WTC11 (cell line): ENCODE measurements at places on chromosomes 13 and 19.

- DNase-seq, result no peak
These were observed 11.8 kb downstream of the KLF5 start for GRCh38 chr13:73070451-73071098.

DNA sequence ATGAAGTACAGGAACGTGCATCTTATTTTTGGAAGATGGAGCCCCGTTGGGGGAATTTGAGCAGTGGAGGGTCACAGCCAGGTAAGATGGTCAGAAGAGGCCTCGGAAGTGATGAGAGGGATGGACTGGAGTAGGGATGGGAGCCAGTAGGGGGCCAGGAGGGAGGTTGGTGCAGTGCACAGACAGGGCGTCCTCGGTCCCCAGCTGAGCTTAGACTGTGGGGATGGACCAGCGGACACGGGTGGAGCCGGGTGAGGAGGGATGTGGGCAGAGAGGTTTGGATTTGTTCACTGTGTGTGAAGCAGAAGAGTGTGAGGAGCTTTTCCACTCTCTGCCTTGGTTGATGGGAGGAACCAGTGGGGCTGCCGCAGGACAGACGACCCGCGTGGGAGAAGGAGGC, 10.6 kb downstream of the RPS9 start:
- no peak for DNase-seq

DNA sequence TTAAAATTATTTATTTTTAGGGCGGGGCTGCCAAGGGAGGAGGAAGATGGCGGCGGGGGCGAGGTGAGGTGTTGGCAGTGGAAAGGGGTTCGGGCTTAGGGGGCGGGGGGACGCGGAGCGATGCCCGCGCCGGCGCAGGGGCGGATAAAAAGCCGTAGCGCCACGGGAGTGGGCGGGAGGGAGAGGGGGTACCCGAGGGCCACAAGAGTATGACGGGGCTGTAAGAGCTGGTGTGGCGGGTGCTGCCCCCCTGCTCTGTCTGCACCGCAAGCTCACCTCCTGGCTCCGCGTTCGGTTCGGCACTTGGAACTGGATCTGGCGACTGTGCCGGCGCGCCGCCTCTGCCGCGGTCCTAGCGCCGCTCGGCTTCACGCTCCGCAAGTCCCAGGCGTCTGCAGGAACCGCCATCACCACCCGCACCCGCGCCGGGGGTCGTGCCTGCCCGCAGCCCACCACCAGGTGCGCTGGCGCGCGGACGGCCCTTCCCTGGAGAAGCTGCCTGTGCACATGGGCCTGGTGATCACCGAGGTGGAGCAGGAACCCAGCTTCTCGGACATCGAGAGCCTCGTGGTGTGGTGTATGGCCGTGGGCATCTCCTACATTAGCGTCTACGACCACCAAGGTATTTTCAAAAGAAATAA, 265.2 kb upstream of the SGCG start:
- peak; percentile 78 for DNase-seq

- no peak for DNase-seq
These were observed 226.2 kb upstream of the ARGLU1 start for GRCh38 chr13:106794117-106794516.

DNA sequence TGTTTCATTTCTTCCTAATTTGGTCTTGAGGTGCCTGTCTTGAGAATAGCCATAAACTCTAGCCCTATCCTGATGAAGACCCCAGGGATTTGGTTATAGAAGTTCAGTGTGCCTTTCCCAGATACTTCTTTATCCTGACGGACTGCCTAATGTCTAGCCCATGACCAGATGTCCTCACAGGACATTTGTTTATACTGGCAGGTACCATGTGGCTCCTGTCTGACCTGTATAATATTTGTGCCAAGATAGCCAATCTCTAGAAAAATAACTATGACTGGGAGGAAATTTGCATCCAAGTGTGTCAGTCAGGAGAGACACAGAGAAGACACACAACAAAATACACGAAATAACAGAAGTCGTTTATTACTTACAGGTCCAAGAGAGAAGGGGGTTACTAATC, 69.2 kb upstream of the MIR17HG start:
- DNase-seq, result no peak

GRCh38 chr13:24450530-24450929, 62.0 kb downstream of the PARP4 start:
- no peak for DNase-seq

GRCh38 chr19:29819986-29820385, 8.2 kb downstream of the CCNE1 start:
- DNase-seq, result no peak

DNA sequence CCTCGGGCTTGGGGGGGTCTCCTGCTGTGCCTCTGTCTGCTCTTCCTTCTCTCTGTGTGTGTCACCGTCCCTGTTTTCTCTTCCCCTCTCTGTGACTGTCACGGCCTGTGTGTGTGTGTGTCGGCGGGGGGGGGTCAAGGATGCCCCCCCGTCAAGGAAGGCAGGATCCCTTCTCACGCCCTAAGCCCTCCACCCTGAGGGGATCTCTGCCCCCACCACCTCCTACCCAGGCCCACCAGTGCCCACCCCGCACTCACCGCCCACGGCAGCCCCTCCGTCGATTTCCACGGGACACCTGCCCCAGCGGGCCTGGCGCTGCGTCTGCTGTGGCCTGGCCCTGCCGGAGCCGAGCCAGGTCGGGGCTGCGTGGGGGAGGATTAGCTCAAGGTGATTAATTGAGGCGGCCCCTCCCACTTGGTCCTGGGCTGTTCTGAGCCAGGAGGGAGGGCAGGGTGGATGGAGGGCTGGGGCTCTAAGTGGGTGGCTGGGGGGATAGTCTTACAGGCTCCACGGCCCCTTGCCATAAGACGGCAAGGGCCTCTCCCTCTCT, at the start of gene RAX2:
TSS of gene RAX2 (minus strand) at position 323 of the 550 bp plus-strand sequence. CDS start 486 bp downstream, outside the sequence.
- DNase-seq, result no peak

- DNase-seq, result no peak
These were observed 7.2 kb upstream of the MBNL2 start for GRCh38 chr13:97214921-97215320.

DNA sequence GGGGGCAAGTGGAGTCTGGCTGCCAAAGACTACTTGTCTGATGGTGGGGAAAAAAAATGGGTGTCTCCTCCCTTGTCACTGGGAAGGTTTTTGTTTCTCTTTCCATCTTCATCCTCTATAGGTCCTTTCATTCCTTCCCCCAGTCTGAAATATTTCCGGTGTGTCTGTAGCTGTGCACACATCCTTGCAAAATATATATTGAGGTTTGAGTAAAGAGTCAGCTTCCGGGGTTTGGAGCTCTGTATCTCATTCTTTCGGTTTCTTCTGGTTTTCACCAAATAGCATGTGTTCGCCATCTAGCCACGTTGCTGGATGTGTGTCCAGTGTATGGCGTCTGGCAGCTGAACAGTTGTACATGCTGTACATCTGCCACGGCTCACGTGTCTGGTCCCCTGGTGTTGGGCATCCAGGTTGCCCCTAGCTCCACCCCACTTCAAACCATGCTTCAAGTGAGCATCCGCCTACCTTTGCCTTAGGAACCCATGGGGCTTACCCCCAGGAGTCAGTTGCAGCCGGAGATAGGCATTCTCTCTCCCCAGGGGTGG, 142.2 kb downstream of the SIPA1L3 start:
- DNase-seq, result no peak

GRCh38 chr13:59444210-59444857, 719.4 kb downstream of the DIAPH3 start:
- no peak for DNase-seq

- DNase-seq, result peak; percentile 18
These were observed 657 bp downstream of the ZNF550 start for GRCh38 chr19:57559008-57559403.

DNA sequence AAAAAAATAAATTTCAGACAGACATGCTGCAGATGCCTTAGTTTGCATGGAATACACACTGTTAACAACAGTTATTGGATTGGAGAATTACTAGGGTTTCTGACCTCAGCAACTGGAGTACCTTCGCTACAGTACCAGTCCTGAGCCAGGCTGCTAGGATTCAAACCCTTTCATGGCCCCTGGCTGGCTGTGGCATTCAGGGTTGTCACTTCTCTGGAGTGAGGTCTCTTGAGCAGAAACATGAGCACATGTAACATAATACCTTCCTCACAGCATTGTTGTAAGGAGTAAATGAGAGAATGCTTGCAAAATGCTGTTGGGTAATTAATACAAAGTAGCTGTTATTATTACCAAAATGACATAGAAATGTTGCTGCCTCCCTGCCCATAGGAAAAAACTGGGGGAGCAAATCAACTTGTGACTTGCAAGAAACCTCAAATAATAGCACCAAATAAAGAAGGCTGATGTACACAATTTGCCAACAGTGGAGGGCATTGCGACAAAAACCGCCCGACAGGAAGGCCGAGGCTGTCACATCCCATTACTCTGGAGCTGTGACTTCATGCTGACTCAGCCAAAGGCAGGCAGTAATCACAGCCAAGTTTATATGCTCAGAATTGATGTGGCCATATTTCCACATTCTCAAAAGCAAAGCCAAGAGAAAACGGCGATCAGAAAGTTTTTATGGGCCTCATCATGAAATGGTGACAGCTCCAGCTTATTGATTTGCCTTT, 100.4 kb downstream of the RFC3 start:
- DNase-seq, result no peak

GRCh38 chr13:82011355-82011754, 1670.4 kb upstream of the SPRY2 start:
- DNase-seq, result no peak

DNA sequence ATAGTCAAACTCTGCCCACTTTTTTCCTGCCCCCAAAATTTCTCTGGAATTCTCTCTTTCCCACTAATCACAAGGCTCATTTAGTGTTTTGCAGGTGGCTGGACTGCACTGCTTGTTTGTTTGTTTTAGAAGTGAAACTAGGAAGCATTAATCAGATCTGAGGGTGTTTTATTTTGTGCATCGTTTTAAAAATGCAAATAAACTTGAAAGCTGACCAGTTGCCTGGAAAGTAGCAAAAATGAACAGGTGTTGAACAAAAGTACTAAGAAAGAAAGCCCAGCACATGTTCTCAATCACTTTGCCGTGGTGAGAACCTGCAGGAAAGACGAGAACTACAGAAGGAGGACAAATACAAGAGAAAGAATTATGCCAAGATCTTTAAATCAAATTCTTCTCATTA, 365.5 kb downstream of the PCDH9 start:
- no peak for DNase-seq
